ENCODE measurements at places on chromosomes 2 and 18.

DNA sequence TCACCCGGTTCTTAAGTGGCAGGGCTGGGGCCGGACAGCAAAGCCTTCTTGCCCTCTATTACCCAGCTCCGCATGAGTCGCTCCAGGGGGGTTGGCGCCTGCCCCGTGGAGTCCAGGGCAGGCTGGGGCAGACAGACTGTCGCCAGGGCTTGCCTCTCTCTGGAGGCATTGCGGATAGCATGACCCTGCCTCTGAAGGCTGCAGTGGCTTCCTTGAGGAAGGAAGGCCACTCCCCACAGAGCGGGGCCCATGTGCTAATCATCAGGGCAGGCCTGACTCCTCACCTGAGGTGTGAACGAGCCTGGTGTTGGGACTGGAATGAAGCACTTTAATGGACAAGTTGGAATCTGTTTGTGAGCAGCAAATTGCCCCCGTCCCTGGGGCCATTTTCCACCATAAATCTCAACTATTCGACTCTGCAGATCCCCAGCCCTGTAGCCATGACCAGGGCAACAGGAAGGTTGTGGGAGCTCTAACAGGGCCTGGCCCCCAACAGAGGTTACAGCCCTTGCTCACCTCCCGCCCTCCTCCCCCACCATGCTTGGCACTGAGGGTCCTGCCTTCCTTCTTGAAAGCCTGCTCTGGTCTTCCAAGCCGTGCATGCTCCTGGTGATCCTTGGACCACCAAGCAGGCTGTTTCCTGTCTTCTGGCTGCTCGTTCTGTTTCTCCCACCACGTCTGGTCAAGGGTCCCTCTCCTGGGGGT is 144.9 kb upstream of the HAAO start:
- DNase-seq = no peak

GRCh38 chr18:27713037-27713737 is 463.7 kb downstream of the CDH2 start:
- no peak for DNase-seq

DNA sequence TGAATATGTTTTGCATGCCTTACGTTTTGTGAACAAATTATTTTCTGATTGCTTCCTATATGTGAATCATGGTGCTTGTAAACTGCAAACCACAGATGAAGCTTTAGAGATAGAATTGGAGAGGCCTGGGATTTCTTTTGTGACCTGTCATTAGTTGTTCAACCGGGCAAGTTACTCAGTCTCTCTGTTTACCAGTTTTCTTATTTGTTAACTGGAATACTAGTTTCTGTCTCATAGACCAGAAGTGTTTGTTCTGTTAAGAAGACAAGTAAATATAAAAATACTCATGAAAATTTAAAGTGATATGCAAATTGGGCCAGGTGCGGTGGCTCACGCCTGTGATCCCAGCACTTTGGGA is 27.3 kb downstream of the DGKD start:
- DNase-seq = no peak

DNA sequence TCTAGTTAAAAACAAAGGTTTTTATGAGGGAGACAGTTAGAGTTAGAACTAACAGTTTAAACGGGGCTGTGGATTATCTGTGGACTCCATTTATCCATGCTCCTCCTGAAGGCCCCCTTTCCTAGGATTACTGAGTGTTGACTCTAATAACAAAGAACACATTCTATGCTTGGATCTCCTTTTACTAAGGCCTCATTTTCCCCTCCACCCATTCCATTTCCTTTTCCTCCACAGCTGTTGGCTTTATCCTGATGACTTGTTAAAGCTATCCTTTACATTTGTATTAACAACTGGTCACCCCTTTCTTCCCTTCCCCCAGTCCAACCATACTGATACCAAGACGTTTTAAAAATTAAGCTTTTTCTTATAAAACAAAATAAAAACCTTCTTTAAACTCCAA is 220.6 kb downstream of the SRBD1 start:
- DNase-seq = no peak

DNA sequence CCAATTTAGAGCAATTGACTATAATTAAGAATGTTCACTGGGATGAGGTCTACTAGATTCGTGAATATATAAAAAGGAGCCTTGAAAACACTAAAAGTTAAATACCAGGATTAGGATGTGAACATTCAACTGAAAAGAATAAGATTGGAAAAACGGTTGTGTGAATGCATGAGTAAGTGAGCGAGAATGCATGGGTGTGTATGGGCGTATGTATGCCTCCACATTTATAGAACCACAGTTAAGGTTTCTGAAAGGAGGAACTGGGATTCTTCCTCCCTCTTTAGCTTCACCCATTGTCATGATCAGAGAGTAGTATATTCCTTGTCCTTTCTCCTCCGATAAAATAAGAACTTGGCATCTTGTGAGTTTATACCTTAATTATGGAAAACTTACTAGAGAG is 151.1 kb upstream of the UBE2E3 start:
- DNase-seq = peak; percentile 62

- DNase-seq = no peak
These were observed 242.3 kb upstream of the NOL4 start for GRCh38 chr18:34467058-34467457.

GRCh38 chr2:46164529-46165301 is 132.5 kb upstream of the EPAS1 start:
- peak; percentile 100 for DNase-seq

GRCh38 chr2:72139874-72140620 is 7.6 kb downstream of the CYP26B1 start:
- DNase-seq = no peak

DNA sequence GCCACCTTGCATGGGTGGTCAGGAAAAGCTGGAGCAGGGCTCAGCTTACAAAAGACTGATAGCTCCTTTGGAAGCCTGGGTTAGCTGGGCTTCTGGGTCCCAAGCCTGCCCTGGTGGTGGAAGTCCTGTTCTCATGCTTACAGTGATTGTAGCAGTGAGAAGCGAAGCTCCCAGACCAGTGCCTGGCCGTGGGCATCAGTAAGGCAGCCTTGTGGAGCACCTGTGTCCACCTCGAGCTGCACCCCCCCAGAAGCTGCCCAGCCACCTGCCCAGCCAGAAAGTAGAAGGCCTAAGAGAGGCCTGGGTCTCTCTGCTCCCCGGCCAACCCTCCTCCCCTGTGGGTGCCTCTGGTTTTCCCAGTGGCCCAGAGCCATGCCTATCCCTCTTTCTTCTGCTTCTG is 10.5 kb downstream of the GLI2 start:
- DNase-seq = no peak

DNA sequence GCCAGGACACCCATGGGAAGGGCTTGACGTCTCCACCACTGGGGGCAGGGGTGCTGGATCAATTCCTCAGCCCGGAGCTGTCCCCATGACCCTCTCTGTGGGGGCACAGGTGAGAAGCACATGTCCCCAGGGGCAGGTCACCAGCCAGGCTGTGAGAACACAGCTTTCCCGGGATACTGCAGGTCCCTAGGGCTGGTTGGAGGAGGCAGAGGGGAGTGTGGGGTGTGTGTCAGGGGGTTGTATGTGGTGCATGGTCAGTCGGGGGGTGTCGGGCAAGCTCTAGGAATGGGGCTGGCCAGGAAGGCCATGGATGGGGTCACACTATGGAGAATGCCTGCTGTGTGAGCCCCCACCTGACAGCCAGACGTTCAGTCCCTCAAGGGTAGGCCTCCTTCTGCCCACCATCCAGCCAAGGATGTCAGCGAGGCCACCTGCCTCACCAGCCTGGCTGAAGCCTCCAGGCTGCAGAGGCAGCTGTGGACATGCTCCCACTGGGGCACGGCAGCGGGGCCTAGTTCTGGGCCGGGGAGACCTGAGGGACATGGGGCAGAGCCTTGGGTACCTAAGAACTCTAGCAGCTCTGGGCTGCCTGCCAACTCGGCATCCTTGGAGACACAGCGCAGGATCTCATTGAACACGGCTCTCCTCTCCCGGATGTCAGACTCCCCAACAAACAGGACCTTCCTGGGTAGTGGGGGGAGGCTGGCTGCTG is 10.3 kb downstream of the HS1BP3 start:
- DNase-seq = no peak

- DNase-seq = no peak
These were observed 12.0 kb upstream of the SLC38A11 start for GRCh38 chr2:164967361-164967760.

DNA sequence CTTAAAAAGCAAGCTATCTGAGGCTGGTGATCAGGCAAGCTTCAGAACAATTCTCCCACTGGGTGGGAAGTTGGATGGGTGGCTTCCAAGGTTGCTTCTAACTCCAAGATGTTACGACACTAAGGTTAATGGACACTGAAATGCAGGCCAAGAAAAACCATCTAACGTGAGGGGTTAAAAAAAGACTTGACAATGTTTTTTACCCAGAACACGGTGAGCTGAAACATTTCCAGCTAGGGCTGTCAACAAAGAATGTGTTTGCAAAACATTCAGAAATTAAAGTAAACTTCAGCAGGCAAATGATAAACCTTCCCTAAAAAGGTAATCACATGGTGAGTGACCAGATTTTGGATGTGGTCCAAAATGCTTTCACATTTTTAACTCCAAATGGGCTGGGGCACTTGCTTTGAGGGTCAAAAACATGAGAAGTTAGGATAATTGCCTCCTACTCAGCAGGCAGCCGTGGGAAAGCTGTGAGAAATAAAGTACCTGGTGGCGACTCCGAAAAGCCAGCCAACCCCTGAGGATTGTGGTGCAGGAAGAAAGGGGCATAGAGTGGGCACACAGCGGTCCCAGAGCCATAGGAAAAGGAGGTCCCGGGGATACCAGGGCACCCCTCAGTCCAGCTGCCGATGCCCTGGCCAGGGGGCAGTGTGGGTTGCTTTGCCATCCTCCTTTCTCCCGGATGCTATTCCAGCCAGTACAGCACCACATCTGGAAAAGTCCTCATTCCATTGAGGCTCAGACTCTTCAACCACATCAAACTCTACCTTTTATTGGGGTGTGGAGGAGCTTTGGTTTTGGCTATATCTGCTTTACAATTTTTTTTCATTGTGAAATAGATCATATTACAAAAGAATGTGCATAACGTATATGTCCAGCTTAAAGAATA is 90.0 kb upstream of the ATL2 start:
- DNase-seq = no peak

GRCh38 chr18:58911766-58912165 is 47.1 kb downstream of the ZNF532 start:
- DNase-seq = no peak

DNA sequence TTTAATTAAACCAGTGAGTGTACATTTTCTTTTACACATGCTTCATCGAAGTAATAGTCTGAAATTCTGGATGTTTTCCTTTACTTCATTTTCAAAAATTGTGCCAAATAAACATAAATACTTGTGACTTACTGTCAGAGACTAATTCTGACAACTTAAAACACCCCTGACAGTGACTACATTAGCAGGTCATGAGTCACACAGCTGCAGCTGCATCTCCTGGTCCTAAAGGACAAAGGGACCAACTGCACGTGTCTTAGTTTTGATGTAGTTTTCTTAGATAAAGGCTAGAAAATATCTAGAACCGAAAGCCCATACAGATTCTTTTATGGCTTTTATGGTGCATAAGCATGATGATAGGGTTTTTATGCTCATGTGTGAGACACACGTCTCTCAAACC is 29.6 kb upstream of the DSC3 start:
- no peak for DNase-seq

DNA sequence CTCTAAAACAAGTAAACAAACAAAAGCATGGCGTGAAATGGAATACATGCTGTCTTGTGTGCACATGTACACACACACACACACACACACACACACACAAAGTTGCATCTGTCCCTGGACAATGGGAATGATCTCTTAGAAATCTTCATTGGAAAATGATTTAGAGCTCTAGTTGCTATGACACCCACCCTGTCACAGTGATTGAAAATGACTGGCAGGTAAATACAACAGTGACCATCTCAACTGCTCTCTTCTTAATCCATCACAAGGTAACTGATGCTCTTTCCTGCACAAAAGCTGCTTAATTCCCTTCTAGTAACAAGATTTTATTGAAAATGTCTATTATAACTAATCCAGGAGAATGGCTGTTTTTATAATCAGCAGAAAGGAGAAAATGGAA is 1011.7 kb upstream of the GYPC start:
- DNase-seq = no peak

DNA sequence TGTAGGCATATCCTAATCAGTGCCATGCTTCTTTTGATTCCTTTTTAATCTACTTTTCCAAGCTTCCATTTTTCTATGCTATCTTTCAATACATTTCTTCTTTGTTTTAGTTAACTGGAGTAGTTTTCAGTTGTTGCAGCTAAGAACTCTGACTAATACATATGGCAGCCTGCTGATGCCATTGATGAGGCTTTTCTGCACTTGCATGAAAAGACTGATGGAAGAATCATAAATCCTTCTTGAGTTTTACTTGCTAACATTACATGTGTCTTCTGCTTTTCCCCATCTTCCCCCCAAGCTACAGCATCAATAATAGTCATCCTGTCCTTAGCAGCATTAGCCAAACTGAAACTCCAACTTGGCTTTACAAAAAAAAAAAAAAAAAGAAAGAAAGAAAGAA is 203.3 kb downstream of the LRP1B start:
- peak; percentile 22 for DNase-seq

- DNase-seq = no peak
These were observed 622.6 kb upstream of the ID2 start for GRCh38 chr2:8059255-8059654.

DNA sequence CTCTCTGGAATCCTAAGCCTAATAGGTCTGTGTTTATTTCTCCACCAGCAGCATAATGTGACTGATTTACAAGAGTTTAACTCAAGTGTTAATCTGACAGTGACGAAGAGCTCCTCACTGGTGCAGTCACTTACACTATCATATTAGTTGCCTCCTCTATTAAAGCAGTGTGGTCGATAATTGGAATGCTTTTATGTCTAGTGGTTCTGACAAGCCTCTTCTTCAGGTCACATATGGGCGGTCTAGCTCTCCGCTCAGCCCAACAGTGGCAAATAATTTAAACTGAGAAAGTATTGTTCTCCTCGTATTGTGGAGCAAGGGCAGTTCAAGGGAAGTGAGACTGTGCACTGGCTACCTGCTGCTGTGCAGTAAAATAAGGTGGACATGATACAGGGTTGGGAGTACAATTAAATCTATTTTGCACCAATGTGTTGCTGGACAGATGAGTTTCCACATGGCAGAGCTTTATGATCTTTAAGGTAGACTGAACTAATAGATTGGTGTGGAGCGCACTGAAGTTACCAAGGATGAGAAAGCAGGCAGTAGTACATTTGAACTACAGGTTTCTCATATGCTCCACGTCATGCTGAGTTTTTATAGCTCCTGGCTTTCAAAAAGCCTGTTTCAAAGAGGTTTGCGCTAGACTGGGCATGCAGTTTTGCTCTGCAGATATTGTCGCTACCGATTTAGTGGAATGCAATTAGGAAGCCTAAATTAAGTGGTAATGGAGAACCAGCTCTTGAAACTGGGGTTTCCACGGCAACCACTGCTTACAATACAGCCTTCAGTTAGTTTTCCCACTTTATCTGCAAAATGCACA is 151.7 kb upstream of the POU3F3 start:
- DNase-seq = no peak

GRCh38 chr2:210299866-210300373 is 15.1 kb downstream of the MYL1 start:
- no peak for DNase-seq

GRCh38 chr2:218317303-218317630 is 25.0 kb upstream of the TMBIM1 start:
- DNase-seq = peak; percentile 4

- DNase-seq = no peak
These were observed 20.6 kb downstream of the EIF4E2 start for GRCh38 chr2:232571026-232571474.

GRCh38 chr2:239747274-239747673 is 277.9 kb downstream of the NDUFA10 start:
- no peak for DNase-seq
